ENCODE measurements at places on chromosomes 3 and 15.
A peak's percentile ranks its signal among the peaks of the same experiment; 100 is the strongest.

GRCh38 chr3:111733856-111734255 lies 125.2 kb upstream of the PHLDB2 start:
- no peak for DNase-seq

DNA sequence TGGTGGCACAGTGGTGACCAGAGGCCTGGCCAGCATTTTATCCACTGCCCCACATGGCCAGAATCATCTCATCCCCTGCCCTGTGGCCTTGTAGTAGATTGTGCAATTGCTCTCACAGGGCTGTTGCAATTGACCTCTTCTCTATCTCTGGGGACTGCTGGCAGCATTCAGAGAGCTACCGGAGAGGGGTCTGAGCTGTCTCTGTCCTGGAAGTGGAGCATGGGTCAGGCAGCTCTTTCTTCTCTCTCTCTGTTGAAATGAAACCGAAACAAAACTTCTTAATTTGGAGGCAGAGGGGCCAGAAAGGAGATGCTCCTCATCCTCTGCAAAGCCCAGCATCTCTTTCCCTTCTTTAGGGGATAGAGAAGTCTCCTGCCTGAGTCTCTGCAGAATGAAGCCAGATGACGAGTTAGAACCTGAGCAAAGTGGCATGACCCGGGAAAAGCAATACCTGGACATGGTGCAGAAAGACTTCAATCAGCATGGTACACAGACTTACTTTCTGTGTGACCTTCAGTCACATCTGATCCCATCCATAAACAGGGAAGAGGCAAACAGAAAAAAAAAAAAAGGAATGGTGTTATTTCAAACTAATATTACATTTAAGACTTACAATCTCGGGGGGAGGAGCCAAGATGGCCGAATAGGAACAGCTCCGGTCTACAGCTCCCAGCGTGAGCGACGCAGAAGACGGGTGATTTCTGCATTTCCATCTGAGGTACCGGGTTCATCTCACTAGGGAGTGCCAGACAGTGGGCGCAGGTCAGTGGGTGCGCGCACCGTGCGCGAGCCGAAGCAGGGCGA lies 144.5 kb upstream of the BCL6 start:
- no peak for DNase-seq

DNA sequence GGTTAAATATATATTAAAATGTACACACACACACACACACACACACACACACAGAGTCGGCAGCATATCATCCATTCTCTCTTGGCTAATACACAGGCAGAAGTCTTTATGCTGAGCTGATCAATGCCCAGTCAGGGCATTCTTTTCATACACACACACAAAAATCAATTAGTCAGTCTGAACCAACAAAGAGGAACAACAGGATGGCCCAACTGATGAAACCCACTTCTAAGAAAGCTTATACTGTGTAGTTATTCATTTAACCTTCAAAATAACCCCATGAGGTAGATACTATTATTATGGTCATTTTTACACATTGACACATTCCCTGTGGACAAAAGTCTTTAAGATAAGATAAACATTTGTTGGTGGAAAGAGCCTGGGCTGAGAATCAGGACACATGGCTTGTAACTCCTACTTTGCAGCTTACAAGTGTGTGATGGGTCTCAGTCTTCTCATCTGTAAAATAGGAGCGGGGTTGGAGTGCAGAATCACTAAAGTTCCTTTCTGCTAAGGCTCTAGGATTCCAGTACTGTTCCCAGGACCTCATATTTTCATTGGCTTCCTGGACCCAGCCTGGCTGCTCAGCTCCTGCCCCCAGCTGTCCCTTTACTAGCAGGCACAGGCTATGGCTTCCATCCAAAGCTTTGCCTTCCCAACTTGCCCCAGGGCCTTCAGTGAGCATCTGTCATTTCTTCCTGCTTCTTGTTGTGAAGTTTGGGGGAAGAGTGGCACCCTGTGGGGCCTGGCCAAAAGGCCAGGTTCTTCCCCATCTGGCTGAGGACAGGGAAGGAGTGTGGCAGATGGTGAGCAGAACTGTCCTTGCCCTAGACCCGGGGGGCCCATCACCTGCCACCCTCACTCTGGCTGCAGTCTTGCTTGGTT lies 27.2 kb upstream of the GLCE start:
- DNase-seq: no peak

DNA sequence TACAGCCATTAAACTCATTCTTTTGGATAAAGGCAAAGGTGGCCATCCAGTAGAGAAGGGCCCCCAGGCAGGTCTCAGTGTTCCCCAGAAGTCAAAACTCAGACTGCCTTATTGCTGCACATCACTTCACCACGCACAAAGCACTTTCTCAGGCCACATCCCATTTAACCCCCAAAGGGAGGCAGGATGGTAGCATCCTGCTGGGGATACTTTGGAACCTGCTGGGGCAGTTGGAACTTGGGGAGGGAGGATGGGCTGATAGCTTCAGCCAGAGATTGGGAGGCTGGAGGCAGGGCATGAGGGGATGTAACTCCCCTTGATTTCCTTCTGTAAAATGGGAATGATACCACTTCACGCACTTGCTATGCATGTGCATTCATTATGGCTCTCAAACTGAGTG lies 5.0 kb downstream of the ITPKA start:
- DNase-seq: no peak

GRCh38 chr3:100802126-100802525 lies 92.8 kb downstream of the TFG start:
- DNase-seq: no peak

DNA sequence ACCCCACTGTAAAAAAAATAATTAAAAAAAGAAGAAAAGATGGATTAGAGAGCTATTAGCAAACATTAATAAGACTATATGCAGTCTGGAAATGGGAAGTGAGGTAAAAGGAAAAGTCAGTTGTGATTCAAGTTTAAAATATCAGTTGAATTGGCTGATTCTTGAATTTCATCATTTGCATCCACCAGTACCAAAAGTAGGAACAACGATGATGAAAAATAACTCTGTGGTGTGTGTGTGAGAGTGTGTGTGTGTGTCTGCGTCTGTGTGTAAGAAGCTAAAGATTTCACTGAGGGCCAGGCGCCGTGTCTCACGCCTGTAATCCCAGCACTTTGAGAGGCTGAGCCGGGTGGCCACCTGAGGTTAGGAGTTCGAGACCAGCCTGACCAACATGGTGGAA lies 56.0 kb upstream of the SLC4A7 start:
- DNase-seq: no peak

GRCh38 chr3:113223475-113224281 lies 12.3 kb downstream of the BOC start:
- peak; percentile 78 for DNase-seq

DNA sequence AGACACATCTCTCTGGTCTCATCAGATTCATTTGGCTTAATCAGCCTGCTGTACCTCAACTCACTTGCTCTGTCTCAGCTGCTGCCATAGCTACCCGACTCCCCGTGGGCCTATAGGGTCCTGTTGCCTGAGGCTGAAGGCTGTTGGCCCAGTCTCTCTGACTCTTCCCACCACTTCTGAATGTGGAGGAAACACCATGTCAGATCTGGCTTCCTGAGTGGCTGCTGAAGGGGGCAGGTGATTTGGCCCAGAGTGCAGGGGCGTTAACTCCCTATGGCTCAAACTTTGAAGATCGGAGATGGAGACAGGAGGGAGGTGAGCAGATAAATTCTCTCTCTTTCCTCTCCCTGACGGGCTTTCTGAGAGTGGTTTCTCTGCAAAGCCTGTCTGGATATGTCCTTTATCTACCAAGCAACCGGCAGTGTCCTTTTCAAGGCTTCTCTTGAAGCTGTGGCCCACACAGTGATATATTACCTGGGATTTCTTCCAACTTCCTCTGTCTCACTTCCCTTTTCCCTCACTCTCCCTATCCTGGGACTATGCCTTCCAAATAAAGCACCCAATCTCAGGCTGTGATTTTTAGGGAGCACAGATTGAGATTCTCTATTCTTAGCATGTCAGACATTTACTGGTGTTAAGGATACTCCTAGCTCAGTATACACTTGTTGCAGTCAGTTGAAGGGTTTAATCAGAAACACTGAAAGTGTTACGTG lies 334.9 kb upstream of the TBC1D5 start:
- DNase-seq: no peak

- no peak for DNase-seq
These were observed 145.9 kb upstream of the MBNL1 start for GRCh38 chr3:152122851-152123250.

GRCh38 chr3:148873977-148874376 lies 8.9 kb downstream of the CPA3 start:
- no peak for DNase-seq

DNA sequence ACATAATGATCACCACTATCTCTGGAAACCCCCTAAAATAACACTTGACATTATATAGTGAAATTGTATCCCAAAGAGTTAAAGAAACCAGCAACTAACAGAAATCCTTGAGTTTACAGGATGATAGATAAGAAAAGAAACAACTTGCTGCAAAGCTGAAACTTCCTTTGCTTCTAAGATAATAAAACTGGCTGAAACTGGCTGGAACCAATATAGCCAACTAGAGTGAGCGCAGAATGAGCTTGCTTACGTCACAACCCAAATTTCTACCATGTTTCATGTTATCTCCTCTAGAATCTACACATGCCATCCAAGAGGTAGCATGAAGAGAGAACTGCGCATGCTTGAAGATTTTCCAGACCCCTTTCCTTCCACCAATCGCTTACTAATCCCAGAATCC lies 83.8 kb upstream of the ACTC1 start:
- DNase-seq: no peak

- no peak for DNase-seq
These were observed 34.4 kb upstream of the SLC6A1 start for GRCh38 chr3:10957976-10958749.

- DNase-seq: no peak
These were observed 9.8 kb downstream of the LRIG1 start for GRCh38 chr3:66490984-66491383.

GRCh38 chr3:142285083-142285517 lies 59.7 kb upstream of the GK5 start:
- DNase-seq: no peak

DNA sequence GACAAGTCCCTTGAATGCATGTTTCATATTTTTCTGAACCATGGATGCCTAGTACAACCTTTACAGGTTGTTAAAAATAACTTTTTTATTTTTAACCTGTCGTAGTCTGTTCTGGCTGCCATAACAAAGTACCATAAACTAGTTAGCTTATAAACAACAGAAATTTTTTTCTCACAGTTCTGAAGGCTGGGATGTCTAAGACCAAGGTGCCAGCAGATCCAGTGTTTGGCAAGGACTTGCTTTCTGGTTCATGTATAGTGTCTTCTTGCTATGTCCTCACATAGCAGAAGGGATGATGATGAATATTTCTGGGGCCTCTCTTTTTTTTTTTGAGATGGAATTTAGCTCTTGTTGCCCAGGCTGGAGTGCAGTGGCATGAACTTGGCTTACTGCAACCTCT lies 23.0 kb upstream of the POLR2M start:
- no peak for DNase-seq

DNA sequence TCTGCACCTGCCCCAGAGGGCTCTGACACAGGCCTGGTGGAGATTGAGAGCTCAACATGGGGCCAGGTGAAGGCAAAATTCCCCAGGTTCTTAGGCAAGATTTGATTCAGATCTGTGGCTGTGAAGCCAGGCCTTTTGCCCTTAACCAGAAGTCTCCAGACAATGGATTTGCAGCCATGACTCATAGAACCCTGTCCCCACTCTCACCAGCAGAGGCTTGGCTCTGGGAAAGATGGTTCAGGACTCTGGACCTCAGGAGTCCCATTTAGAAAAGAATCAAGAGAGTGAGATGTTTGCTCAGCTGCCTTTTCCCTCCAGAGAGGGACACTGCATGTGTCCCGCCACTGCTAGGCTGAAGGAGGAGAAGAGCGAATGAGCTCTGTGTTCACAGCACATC lies 361.4 kb upstream of the ICE2 start:
- DNase-seq: no peak

GRCh38 chr3:45607790-45608189 lies 13.2 kb downstream of the LIMD1 start:
- DNase-seq: no peak

DNA sequence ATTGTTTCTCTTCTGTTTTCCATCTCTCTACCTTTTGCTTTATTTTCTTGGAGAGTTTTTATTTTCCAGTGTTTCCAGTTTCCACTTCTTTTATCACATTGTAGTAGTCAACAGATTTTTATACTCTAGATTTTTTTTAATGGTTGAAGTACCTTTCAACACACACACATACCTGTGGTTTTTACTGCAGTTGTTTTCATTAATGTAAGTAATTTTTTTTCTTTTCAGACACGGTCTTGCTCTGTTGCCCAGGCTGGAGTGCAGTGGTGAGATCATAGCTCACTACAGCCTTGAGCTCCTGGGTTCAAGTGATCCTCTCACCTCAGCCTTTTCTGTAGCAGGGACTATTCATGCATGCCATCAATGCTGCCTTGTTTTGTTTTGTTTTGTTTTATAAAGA lies 472.5 kb upstream of the SGO1 start:
- no peak for DNase-seq

DNA sequence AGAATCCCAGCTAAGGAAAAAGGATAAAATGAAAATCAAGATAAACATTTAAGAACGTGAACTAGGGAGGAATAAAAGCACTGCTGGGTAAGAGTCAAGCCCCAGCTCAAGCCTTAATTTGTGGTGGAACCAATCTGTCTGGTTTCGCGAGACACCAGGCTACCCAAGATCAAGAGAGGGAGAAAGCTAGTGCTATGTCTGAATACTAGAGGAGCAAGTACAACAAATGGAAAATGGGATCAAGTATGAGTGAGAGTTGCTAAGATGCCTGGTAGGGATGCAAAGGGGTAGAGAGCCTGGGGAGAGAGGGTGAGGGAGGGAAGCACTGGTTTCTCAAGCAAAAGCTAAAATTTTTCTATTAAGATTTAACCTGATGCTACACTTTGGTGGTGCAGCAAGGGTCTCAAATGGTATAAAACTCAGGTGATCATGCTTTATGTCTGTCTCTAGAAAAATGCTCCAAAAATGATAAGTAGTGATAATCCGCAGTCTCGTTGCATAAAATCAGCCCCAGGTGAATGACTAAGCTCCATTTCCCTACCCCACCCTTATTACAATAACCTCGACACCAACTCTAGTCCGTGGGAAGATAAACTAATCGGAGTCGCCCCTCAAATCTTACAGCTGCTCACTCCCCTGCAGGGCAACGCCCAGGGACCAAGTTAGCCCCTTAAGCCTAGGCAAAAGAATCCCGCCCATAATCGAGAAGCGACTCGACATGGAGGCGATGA lies 1.7 kb upstream of the SETD5 start:
- DNase-seq: no peak

DNA sequence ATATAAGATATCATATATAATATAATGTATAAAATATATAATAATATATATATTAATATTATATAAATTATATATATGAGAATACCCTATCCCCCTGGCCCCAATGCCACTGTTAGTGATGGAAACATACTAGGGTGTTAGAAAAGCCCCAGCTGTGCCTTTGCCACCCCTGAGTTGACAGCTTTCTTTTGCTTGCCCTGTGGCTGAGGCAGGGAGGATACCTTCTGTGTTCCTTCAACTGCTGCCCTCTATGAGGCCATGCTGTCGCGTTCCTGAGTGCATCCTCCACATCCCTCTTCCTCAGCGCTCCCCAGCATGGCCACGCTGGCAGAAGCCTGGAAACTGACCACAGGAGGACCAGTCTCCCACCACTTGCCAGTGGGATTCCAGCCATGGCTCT lies 26.3 kb downstream of the FAN1 start:
- DNase-seq: no peak

GRCh38 chr3:9298236-9298635 lies 48.8 kb upstream of the SRGAP3 start:
- DNase-seq: no peak

Data from activated CD8-positive, alpha-beta T cell treated with anti-CD3 and anti-CD28 coated beads, Interleukin-2, amount 10 ng/mL, durations not matched to agents 7 days and 5 days (primary cell).